ENCODE measurements at places on chromosomes 7 and 10.

- no peak for DNase-seq
These were observed 445.5 kb upstream of the MKI67 start for GRCh38 chr10:128571745-128572144.

DNA sequence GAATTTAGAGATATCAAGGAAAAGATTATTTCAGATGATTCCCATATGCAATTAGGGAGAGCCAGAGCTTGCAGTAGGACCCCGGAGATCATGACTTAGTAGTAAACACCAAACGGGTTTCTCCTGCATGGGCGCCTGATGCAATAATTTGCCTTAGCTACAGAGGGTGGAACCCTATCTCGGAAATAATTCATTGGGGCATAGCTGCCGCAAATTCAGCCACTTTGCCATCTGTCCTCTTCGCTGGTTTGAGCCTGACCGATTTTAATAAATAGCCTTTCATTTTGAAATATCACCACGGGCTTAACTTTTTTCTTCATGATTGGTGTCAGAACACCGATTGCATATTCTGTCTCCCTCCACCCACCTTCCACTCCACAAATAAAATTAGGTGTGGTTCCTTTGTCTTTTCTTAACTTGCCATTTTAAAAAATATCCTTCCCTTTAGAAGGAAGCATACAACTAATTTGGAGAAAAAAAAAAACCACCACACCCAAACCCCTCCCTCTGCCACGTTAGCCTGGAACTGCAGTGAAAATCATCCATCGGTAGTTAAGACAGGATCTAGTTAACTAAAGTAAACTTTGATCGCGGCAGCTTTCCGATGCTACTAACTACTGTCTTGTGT is 1.4 kb downstream of the GARS1 start:
- no peak for DNase-seq

DNA sequence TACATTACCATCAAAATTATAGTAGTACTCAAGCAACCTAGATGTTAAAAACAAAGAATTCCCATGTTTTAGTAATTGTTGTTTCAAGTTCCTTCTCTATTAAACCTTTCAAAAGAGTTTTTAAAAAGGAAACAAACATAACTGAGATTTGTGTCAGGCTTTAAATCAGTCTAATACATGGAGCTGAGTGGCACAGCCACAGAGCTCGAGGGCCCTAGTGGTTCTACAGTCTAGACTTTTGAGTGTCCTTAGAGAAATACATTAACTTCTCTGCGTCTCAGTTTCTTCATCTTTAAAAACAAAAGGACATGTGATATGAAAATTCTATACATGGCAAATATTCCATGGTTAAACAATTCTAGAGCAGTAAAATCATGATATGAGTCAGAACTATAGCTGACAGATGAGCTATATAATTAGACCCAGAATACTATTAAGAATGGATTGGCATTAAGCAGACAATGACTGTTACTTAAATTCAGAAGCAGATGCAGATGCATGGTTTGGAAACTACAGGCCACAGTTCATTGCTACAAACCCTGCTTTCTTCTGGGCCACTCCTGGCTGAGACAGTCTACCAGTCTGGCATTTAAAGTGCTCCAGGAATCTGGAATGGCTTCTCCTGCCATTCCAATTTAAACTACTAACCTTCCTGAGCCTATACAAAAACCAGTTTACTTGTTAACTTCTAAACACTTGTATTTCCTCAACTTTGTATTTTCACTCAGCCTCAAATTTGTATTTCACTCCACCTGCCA is 77.4 kb downstream of the EPC1 start:
- DNase-seq = no peak

DNA sequence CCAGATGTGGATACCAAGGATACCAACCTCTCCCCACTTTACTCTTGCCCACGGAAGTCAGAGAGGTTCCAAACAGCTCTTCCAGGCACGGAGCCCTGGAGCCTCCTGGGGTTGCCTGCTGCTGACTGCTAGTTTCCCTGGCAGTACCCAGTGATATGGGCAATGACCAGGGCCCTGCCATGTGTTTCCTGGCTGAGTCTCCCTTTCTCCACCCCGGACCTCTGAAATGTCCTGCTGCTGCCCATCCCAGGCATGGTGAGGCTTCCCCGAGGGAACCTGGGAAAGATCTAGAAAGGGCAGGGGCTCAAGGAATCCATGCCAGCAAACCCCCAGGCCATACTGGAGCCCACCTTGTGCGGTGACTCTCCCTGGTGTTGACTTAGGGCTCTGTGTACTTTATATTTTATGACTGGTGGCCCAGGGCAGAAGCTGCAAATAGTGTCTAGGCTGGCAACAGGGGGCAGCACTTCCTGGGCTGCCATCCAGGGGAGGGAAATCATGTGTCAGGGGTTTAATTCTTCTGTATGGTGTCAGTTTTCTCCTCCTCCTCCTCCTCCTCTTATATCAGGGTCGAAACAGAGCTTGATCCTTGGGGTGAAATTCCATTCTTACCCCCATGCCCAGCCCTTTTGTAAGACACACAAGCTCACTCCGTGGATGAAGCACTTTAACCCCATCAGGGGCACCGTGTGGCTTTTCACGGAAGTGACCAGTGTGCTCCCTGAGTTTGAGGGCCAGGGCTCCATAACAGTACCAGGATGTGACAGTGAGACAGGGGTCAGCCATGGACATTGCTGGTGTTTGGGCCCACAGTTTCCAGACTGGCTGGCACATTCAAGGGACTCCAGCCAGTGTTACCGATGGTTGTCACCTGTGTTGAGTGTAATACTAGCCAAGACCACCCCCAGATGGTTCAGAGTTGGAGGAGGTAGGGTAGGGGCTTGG is 62.4 kb upstream of the GDF10 start:
- no peak for DNase-seq

DNA sequence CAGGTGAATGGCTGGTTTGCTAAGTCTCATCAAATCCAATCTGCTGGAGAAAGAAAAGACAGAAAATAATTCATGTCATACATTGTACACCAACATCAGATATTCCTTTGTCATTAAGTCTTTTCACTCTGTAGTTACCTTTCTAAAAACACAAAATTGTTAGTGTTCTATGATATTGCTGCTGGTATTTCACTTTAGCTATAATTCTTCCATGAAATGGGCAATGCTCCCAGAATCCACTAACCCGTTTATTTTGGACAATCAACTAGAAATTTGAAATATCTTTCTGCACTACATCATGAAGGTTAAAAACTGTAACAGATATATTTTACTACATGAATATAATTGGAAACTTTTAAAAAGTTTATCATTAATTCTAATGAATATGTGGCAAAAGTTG is 181.3 kb downstream of the C7orf25 start:
- DNase-seq = no peak

DNA sequence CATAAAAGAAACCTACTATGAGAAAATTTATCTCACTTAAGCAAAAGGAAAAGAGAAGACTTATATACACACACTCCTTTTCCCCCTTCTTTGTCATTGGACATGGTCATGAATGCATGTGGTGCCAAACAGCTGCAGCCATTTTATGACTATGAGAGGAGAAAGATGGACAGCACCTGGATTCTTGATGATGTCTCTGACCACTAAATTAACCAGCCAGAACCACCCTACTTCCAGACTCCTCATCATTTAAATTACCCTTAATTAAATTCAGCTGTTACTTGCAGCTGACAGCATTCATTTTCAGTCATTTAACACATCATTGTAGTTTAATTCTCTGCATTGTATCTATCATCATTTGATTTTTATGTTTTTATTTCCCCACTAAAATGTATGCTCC is 379.0 kb upstream of the HPS1 start:
- DNase-seq = no peak

DNA sequence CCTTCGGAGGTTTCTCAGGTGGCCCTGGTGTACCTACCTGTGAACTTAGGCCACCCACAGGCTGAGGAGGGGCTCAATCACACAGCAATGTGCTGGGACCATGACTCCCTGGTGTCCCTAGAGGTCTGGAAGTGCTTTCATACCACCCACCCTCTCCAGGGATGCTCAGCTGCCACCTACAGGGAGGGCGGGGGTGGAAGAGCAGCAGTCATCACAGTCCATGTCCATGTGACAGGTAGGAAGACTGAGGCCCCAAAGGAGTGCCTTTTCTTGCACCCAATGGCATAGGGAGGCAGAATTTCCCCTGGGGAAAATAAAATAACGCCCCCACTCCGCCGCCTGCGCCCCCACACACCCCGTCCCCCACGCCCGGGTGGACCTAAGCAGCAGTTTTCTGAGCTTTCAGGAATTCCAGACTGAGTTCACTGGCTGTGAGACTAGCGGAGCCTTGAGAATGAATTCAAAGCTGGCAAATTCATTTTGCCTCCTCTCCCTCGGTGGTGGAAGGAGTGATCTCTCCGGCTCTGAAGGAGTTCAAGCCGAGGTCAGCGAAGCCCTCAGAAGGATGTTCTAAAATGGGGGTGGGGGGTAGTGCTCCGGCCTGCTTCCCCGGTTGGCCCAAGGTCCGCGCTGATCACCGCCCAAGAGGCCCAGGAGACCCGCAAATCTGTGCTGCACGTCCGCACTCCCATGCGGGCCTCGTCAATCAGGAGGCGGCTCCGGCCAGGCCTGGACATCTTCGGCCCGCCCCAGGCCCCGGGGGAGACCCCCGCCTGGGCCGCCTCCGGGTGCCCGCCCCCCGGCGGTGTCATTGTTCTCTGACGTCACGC is 2.1 kb upstream of the ZMIZ1 start:
- DNase-seq = no peak

- DNase-seq = no peak
These were observed 102.8 kb upstream of the NUPR2 start for GRCh38 chr7:56219017-56219416.

GRCh38 chr7:108605559-108606201 is 36.0 kb downstream of the DNAJB9 start:
- DNase-seq = no peak

DNA sequence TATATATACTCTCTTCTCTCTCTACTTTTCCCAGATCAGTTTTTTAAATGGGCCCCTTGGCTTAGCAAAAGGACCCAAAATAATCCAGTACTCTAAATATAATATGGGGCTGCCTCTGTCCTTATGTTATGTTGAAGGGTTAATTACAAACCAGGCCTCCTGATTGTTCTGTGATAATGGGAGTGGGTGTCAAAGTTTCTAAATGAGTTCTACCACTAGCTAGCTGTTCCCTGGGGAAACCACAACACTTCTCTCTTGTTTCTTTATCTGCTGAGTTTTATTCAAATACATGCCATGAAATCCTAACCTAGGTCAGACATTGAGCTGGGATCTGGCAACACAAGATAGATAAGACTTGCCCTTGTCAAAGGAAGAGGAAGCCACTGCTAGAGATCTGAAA is 3.8 kb downstream of the HTR5A start:
- no peak for DNase-seq

DNA sequence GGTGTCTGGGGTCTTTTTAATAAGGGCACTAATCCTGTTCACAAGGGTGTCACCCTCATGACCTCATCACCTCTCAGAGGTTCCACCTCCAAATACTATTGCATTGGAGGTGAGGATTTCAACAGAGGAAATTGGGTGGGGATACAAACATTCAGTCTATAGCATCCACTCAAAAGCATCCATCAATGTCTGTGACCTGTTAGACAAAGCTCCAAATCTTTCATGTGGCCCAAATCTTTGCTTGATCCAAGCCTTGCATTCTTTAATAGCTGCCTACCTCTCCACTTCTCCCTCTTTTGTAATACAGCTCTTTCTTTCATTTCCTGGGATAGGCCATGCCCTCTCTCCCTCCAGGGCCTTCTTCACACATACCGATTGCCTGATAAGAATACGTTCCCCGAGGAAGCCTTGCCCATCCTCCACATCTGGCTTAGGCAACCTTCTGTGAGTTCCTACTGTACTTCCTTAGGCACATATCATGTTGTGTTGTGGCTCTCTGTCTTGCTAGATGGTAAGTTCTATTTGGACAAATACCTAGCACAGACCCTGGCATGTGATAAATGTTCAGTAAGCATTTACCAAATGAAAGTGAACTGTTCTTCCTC is 66.1 kb downstream of the CREM start:
- no peak for DNase-seq

- no peak for DNase-seq
These were observed 92.1 kb downstream of the GRB10 start for GRCh38 chr7:50690541-50691011.

GRCh38 chr7:136016649-136017395 is 39.7 kb upstream of the MTPN start:
- no peak for DNase-seq
